ENCODE measurements at places on chromosomes 1 and 21. TPM values are rescaled to one million over a fixed set of nuclear protein-coding genes. Genes with fewer than 3 reads are reported as not detected.

DNA sequence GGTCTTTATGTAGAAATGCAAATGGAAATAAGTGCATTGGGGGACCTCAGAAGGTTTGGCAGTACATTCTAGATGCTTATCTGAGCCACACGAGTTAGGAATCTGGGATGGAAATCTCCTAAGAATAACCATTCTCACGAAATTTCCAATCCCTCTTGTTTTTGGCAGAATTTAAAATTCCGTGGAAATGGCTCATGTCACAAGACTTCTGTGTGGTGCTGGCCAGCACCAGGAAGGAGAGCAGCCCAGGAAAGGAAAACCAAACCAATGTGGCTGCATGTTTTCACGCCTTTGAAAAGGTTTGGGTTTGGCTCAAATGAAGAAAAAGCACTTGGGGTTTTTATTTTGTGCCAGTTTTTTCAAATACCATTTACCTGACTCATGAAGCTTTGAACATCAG is 80.1 kb upstream of the KCNK2 start:
- no peaks in the 10 kb centered on the region for H3K27me3 ChIP-seq
- H3K4me1 ChIP-seq, result no peaks in the 10 kb centered on the region
- H3K4me3 ChIP-seq, result no peak overlapping the region

DNA sequence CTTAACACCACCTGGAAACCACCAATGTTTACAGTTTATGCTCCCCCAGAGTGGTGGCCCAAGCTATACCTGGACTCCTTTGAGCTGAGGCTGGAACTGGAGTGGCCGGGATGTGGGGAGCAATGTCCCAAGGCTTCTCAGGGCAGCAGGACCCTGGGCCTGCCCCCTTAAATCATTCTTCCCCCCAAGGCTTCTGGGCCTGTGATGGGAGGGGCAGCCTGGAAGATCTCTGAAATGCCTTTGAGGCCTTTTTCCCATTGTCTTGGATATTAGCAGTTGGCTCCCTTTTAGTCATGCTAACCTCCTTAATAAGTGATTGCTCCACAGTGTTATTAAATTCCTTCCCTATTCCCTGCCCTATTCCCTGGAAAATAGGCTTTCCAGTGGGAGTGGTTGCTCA is 185.8 kb downstream of the HS2ST1 start:
- no peaks in the 10 kb centered on the region for H3K27me3 ChIP-seq
- H3K4me3 ChIP-seq, result no peak overlapping the region
- DNase-seq, result no peak
- H3K4me1 ChIP-seq, result no peaks in the 10 kb centered on the region

DNA sequence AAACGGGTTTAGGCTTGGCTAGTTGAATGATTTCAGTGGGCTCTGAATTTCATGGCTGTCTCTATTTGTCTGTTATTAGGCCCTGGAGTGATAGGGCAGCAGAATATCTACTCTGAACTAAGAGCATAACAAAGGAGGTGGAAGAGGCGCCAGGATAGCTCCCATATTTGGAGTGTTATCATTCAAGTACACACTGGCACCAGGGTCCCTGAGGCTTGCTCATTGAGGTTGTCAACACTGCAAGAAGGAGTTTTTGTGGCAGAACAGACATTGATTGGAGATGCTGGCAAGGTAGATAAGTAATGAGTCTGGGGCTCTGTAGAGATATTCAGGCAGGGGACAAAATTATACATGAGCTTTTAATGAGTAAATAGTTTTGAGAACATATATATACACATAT is 1748.4 kb downstream of the MRPL39 start:
- H3K27ac ChIP-seq, result no peak overlapping the region
- no peaks in the 10 kb centered on the region for H3K4me1 ChIP-seq
- H3K36me3 ChIP-seq, result no peaks in the 10 kb centered on the region
- no peaks in the 10 kb centered on the region for H3K27me3 ChIP-seq
- DNase-seq, result no peak

The DCST2 gene
- 0.36 TPM for total RNA-seq

The KCNE2 gene
- not detected for total RNA-seq

DNA sequence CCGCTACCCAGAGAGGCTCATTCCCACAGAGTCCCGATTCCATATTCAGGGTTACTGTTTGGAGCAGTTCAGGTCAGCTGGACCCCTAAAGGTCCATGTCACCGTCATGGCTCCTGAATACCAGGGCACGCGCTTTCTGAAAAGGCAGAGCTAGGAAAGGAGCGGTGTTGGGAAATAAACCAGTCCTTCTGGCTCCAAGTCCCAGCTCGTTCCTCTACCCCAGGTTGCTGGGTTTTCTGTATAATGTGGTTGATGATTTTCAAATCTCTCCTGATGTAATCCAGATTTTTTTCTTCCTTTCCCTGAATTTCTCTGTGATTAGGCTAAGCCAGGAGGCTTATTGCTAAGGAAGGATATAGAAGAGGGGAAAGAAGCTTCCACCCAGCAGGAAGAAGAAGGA is 14.0 kb upstream of the PKP1 start:
- DNase-seq, result no peak
- no peaks in the 10 kb centered on the region for H3K36me3 ChIP-seq

DNA sequence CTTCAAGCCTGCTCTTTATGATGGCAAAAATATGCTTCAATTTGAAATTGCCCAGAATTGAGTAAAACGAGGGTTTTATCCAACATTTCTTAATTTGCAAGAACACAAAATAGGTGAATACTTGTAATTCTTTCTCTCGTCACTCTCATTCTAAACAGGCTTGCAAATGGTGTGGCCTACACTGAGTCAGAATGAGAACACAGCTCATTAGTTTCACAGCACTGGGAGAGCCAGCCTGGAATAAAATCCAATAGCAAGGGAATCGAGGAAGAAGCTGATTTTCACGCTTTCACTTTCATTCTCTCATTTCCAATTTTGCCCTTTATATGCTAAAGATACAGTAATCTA is 537.5 kb downstream of the LTN1 start:
- H3K27me3 ChIP-seq, result peaks cover 3% of the 10 kb centered on the region
- H3K4me3 ChIP-seq, result no peak overlapping the region
- no peaks in the 10 kb centered on the region for H3K4me1 ChIP-seq
- H3K36me3 ChIP-seq, result no peaks in the 10 kb centered on the region

DNA sequence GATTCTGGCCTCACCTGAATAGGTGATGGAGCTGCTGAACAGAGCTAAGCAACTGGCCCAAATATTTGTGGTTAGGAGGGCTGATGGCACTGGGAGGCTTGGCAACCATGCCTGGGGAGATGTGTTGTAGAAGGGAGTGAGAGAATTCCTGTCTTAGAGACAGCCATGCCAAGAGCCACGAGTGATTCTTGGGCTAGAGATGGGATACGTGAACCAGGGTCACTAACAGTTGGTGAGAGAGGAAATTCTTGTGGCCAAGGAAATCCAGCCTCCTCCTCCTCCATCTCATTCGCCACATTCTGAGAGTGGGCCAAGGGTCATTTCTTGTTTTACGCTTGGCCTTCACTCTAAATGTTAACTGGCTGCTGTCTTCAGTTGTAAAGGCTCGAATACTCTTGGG is 46.3 kb downstream of the NGF start:
- no peaks in the 10 kb centered on the region for H3K27me3 ChIP-seq
- H3K36me3 ChIP-seq, result peaks cover 53% of the 10 kb centered on the region
- H3K4me3 ChIP-seq, result no peak overlapping the region
- H3K27ac ChIP-seq, result no peak overlapping the region
- H3K4me1 ChIP-seq, result peaks cover 48% of the 10 kb centered on the region
- DNase-seq, result no peak

- no peak overlapping the region for H3K27ac ChIP-seq
- DNase-seq, result no peak
- H3K27me3 ChIP-seq, result peaks cover 23% of the 10 kb centered on the region
Observed at GRCh38 chr1:48581270-48581669, 109.3 kb upstream of the SPATA6 start.

The TGFB2 gene
- total RNA-seq, result 237 TPM

The C1orf141 gene
- not detected for total RNA-seq

DNA sequence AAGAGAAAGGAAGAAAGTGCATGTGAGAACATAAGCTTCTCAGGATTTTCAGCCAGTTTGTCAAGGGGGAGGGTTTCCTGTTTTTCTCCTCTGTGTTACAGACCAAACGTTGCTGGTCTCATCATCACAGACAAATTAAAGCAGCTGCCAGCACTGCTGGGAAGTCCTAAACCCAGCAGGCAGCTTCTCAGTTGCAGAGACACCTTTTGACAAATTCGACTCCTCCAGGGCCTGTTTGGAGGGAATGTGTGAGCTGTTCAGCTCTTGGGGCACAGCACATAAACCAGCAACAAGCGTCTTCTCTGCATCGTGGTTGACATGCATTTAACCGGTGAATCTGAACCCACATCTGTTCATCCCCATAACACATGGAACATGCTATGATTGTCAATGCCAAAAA is 454.6 kb upstream of the RUNX1 start:
- peaks cover 50% of the 10 kb centered on the region for H3K4me1 ChIP-seq
- peak overlapping the region; percentile 76 for H3K27ac ChIP-seq
- H3K36me3 ChIP-seq, result no peaks in the 10 kb centered on the region
- DNase-seq, result no peak
- no peaks in the 10 kb centered on the region for H3K27me3 ChIP-seq
- no peak overlapping the region for H3K4me3 ChIP-seq

The BARHL2 gene
- total RNA-seq, result not detected

DNA sequence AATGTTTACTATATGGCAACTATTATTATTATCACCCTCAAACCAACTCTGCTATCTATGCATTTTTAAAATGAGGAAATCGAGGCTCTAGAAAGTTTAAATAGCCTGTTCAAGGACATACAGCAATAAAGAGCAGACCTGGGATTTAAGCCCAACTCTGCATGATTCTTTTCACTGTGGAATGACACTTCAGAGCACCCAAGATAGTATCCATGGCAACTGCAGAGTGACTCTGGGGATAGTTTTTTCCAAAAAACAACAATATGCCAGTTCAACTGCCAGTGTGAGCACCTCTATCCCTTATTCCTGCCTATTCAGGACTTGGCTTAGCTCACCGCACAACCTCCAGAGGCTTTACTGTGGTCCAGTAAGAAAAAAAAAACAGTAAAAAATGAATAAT is 293.9 kb downstream of the BRINP2 start:
- no peak overlapping the region for H3K4me3 ChIP-seq
- no peaks in the 10 kb centered on the region for H3K36me3 ChIP-seq
- no peaks in the 10 kb centered on the region for H3K4me1 ChIP-seq
- H3K27me3 ChIP-seq, result peaks cover 4% of the 10 kb centered on the region
- DNase-seq, result no peak

DNA sequence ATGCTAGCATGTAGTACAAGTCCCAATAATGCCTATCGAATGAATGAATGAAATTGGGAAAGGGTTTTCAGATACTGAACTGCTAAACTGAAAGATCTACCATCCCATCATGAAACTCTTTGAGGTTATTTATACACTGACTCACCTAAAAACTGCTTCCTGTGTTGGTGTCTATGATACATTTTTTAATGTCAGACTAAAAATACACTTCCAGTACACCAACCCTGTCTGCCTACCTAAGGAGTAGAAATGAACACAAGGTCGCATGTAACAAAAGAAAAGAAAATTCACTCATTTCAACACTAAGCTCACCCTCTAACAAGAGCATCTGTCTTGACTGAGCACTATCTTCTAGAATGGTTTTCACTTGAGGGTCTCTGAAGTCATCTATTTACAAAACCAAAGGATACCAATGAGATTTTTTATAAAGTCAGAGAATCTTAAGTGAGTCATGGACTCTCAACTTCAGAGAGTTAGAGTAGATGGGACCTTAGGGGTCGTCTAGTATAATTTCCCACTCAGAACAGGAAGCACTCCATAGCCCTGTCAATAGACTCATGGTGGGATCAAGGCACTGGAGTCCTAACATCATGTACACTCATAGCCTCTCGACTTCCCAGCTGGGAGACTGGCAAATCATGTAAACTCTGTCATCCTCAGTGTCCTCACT is 53.4 kb downstream of the WLS start:
- DNase-seq, result no peak
- H3K27me3 ChIP-seq, result no peaks in the 10 kb centered on the region
- peaks cover 68% of the 10 kb centered on the region for H3K4me1 ChIP-seq

DNA sequence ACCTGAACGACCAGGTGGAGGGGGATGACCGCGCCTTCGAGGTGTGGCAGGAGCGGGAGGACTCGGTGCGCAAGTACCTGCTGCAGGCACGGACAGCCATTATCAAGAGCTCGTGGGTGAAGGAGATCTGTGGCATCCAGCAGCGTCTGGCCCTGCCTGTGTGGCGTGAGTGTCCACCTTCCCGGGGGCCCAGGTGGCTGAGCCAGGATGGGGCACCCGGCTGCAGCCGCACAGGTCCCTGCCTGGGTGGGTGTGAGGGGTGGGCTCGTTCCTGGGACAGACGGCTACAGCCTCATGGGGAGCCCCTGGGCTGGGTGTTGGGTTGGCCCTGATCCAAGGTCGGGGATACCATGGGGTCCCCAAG is 65.2 kb downstream of the TRIM11 start:
- no peak for DNase-seq
- no peak overlapping the region for H3K4me3 ChIP-seq
- no peaks in the 10 kb centered on the region for H3K27me3 ChIP-seq
- no peak overlapping the region for H3K27ac ChIP-seq

GRCh38 chr1:62142496-62142895 is 52.2 kb upstream of the L1TD1 start:
- peaks cover 11% of the 10 kb centered on the region for H3K4me1 ChIP-seq
- H3K36me3 ChIP-seq, result no peaks in the 10 kb centered on the region
- no peak for DNase-seq
- H3K27me3 ChIP-seq, result no peaks in the 10 kb centered on the region
- H3K27ac ChIP-seq, result no peak overlapping the region
- H3K4me3 ChIP-seq, result peak overlapping the region; percentile 29

- no peak overlapping the region for H3K4me3 ChIP-seq
- H3K36me3 ChIP-seq, result no peaks in the 10 kb centered on the region
- no peaks in the 10 kb centered on the region for H3K27me3 ChIP-seq
- H3K27ac ChIP-seq, result no peak overlapping the region
- DNase-seq, result no peak
Observed at GRCh38 chr1:87799451-87799850, 470.8 kb downstream of the LMO4 start.

- no peak for DNase-seq
- peaks cover 23% of the 10 kb centered on the region for H3K27me3 ChIP-seq
- H3K36me3 ChIP-seq, result peaks cover 5% of the 10 kb centered on the region
- H3K27ac ChIP-seq, result no peak overlapping the region
Observed at GRCh38 chr1:67250051-67250653, 57.5 kb upstream of the IL12RB2 start.

The CLCNKA gene
- total RNA-seq, result 0.12 TPM

DNA sequence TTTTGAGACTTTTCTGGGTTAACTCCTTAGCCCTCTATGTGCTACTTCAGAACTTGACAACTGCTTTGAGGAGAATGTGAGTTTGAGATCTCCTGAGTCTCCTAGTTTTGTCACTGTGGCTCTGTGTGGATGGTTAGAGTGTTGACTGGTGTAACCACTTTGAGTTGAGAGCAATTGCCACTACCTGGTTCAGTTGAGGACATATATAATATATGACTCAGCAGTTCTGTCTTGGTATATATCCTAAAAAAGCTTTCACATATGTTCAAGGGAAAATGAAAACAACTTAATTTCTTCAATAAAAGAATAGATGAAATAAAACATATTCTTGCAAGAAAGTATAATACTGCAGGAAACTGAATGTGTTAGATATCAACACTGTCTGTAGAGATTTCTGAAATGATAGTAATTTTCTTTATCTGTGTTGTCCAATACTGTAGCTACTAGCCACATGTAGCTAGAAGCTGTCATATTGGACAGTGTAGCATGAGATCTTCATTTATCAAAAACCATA is 96.7 kb upstream of the QSOX1 start:
- DNase-seq, result no peak
- no peak overlapping the region for H3K4me3 ChIP-seq
- H3K4me1 ChIP-seq, result peaks cover 9% of the 10 kb centered on the region
- H3K27me3 ChIP-seq, result no peaks in the 10 kb centered on the region
- H3K36me3 ChIP-seq, result peaks cover 24% of the 10 kb centered on the region

The SPRR1A gene
- not detected for total RNA-seq

The SH3BGR gene
- total RNA-seq, result 2.8 TPM

Data from chondrocyte (in vitro differentiated cells).